Caki2 (cell line): ENCODE measurements at places on chromosomes 12 and 14.

- peak; percentile 30 for DNase-seq
These were observed 576 bp downstream of the SYNE3 start for GRCh38 chr14:95515596-95516552.

DNA sequence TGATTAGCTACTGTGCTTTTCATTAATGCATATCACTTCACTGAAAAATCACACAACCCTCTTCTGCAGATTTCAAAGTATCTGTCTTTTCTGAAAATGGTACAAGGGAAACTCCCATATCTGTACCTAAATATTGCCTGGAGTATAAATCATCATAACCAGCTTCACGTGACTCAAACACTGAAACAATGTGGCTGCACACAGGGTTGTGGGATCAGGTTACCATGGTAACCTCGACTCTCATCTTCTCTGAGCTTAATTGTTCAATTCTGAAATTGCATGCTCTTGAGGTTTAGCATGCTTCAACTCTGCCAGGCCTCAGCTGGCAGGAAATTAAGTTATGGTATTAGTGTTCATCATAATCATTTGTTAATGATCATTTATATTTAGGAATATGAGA, 77.5 kb upstream of the CPSF6 start:
- no peak for DNase-seq

DNA sequence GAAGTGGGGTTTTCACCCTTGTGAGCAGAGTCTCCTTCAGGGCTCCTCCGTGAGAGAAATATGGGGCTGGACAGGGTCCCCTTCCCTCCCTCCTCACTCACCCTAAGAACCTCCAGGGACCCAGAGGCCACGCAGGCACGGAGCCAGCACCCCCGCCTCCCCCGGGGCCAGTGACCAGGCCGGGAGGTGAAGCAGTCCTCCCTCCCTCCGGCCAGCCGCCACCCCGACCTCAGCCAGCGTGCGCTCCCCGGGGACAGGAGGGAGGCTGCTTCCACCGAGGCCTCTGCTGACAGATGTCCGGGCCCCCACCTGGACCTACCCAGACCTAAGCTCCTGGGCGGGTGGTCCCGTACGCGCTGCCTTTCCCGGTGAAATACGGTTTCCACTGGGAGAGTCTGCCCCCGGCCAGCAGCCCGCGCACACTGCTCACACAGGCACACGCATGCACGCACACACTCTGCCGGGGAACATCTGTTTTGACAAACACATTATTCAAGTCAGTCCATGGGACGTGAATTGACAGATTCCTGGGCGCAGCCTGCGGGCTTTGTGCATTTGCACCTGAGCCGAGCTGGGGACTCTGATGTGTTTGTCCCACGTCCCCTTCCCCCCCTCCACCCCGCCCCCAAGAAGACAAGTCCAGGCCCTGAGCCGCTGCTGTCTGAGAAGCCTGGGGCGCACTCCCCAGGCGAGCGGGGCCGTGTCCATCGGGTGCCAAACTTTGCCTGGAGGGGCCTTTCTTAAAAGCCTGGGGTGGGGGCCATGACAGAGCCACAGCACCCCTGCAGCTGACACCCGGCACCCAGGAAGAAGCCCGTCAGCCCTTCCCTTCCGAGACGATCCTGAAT, 725 bp downstream of the RIMBP2 start:
- DNase-seq: no peak

DNA sequence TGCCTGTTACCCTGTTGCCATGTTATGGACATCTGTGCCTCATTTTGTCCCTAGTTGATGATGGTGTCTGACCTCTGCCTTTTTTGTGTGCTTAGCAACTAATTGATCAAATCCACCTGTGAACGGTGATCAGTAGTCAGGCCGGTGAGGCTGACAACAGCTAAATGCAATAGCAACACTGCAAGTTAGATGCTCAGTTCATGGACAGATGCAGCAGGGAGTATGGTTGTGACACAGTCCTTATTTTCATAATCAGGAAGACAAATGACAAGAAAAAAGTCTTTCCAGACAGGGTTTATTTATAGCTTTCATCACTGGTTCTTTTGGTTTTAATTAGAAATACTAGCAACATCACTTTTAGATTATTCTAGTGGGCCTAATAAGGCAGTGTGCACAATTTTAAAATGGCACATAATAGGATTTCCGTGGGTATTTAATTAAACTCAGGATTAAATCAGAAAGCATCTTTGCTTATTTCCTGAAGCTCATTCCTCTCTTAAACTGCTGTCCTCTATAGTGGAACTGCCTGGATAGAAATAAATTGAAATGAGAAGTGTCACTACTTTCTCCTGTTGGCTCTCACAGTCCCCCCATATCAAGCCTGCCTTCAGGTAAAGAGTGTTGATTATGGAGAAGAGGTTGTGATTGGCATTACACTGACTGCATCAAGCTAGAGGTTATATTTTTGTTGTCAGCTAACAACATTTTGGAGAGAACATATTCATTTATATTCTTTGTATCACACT, 281.1 kb upstream of the NAV3 start:
- no peak for DNase-seq

DNA sequence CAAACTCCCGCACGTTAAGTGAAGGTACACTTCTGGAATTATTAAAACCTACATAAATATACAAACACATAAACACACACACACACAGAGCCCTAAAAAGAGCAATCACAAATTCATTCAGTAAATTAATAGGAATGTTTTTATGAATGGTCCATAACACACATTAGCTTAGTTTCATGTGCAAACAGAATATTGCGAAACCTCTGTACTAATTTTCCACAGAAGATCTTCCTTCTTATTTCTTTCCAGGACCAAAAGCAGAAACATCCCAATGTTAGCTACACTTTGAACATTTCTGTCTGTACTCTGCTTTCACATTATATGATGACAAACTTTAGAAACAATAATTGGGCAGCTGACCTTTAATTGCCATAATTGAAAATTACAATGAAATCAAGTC, 101.6 kb downstream of the SOX5 start:
- no peak for DNase-seq

- peak; percentile 59 for DNase-seq
These were observed 173.5 kb downstream of the PAX9 start for GRCh38 chr14:36835128-36835527.

DNA sequence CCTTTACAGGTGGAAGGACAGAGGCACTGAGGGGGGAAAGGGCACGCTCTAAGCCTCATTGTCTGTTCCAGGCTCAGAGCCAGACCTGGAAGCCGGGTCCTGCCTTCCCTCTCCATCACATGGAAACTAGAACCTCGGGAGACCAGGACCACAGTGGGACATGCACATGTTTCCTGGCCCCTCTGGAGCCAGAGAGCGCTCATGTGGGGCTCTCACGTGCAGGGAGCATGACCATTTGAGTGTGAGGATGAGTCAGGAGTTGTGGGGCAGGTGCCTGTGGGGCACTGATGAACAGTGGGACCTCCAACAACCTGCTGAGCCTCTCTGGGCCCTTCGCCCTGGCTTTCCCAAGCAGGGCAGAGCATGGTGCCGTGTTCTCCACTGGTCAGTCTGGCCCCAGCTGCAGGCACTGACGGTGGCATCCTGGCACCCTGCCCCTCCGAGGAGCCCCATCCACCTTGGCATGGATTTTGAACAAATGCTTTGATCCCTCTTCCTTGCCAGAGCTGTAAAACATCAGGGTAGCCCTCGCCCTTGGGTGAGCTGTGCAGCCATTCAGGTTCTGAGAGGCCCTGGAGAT, 100.2 kb downstream of the RIN3 start:
- DNase-seq: no peak

DNA sequence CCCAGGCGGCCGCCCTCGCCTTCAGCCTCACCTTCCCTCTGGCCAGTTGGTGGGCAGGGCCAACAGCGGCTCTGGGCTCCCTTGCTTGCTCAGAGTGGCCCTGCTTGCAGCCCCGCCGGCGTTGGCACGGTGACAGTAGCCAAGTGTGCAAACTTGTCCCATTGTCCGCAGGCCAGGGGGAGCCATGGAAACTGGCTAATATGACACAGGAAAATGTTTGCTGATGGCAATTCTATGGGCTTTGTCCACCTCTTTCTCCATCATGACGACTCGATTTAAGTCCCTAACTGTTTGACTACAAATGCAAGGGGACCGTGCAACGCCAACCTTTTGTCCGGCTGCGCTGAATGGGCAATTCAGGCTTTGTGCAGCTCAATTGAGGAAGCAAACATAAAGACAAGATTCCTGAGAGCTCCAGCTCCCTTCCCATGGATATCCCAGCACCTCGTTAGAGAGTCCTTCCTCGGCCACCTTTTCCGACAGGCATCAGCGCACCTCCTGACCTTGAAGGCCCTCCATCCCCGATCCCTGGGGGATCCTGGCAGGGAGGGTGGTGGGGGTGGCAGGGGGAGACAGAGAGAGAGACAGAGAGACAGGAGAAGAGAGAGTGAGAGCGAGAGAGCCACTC, 785 bp upstream of the FAM181A start:
- DNase-seq: no peak

DNA sequence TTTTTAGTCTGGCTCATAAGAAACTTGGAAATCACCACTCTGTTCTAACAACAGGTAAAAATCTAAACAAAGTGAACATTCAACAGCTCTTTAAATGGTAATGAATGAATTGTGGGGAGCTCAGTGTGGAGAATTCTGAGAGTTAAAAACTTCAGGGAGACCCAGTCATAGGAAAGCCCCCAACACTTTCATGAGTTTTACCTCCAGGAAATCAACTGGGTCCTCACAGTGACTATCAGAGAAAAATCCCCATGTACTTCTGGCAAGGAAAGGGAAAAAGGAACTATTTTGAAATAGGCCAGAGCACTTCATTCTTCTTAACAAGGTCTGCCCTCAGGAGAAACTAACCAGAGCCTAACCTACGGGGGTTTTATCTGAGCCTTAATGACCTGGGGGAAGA, 134.7 kb downstream of the CMAS start:
- no peak for DNase-seq
